ENCODE measurements at places on chromosomes 6 and 20.

- DNase-seq, result no peak
These were observed 69.5 kb upstream of the SULF2 start for GRCh38 chr20:47854687-47855212.

GRCh38 chr6:44105993-44106740 lies 21.1 kb downstream of the MRPL14 start:
- DNase-seq, result no peak

- no peak for DNase-seq
These were observed 102.3 kb downstream of the DLL1 start for GRCh38 chr6:170188571-170189001.

DNA sequence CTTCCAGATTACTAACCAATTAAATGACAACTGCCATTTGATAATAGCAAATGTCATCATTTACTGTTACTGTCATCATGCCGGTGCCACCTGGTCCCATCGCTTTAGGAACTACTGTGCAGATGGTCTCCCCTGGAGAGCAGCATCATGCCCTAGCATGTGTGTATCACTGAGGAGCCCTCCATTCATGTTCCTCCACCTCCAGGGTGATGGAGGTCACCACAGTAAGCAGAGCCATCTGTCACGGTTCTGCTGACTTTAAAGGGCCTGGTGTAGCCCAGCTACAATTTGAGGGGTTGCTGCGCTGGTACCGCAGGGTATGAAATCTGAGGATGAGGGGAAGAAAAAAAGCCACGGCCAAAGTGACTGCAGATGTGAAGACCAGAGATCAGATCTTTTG lies 118.8 kb upstream of the KCNK16 start:
- no peak for DNase-seq

GRCh38 chr6:30171677-30172471 lies 8.5 kb downstream of the TRIM15 start:
- no peak for DNase-seq

GRCh38 chr6:157101166-157101565 lies 222.2 kb downstream of the TMEM242 start:
- no peak for DNase-seq

DNA sequence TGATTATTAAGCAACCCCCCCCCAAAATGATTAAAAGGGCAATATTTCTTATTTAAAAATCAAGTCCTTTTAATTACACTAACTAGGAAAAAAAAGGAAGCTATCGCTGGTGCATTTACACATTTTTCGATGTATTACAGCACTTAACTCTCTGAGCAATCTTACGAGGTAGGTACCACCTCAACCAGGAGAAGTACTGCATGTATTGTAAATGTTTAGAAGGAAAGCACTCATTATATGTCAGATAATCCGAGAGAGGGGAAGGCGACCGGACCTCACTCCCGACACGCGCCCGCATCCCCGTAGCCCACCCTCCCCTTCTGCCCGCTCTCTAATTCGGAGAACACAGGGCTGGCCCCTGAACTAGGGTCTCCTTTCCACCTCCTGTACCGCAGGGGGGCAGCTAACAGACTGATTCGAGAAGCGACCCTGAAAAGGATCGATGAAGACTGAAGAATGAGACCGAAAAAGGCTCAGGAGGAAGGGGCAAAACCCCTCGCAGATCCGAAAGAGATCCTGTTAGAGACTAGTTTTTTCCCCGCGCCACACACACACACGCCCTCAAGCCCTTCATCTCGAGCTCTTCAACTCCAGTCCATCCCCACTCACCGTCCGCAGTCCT lies 337 bp downstream of the ESF1 start:
- no peak for DNase-seq

GRCh38 chr6:116255246-116255800 lies 1.4 kb upstream of the TSPYL4 start:
- no peak for DNase-seq

DNA sequence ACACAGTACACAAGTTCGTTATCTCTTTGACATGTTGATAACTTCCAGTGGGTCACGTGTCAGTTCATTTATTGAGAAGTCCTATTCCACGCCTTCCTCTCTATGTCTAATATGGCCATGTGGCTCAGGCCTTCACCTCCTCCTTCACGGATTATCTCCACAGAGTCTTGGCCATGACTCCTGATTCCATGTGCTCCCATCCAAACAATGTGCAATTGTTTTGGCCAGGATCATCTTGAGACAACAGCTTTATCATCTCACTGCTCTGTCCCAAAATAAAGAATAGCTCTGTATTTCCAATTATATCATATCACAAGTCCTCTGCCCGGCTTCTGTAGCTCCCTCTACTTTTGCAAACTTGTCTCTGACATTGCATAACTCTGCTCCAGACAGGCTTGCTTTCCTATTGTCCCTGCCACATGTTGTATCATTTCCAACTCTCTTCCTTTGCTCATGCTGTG lies 11.1 kb upstream of the TXNDC5 start:
- DNase-seq, result no peak

- no peak for DNase-seq
These were observed 59.4 kb downstream of the PLCG1 start for GRCh38 chr20:41196653-41197225.

- DNase-seq, result no peak
These were observed 230.1 kb upstream of the SUPT3H start for GRCh38 chr6:45607798-45608197.

DNA sequence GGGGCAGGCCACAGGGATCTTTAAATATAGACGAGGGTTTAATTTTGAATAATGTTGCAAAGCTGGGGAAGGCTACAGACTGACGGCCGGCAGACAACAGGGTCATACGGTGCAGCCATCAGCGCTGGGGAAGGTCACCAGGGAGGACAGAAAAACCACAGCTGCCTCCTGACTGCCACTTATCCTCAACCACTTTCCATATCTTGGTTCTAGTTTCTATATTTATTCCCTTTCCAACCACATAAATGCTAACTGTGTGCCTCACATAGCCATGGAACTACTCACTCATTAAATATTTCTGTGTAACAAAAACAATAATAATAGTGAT lies 85.7 kb upstream of the AGPAT4 start:
- DNase-seq, result no peak

GRCh38 chr6:20716865-20717264 lies 182.6 kb downstream of the CDKAL1 start:
- DNase-seq, result no peak

GRCh38 chr6:82246802-82247504 lies 591 bp downstream of the IBTK start:
- DNase-seq, result no peak

DNA sequence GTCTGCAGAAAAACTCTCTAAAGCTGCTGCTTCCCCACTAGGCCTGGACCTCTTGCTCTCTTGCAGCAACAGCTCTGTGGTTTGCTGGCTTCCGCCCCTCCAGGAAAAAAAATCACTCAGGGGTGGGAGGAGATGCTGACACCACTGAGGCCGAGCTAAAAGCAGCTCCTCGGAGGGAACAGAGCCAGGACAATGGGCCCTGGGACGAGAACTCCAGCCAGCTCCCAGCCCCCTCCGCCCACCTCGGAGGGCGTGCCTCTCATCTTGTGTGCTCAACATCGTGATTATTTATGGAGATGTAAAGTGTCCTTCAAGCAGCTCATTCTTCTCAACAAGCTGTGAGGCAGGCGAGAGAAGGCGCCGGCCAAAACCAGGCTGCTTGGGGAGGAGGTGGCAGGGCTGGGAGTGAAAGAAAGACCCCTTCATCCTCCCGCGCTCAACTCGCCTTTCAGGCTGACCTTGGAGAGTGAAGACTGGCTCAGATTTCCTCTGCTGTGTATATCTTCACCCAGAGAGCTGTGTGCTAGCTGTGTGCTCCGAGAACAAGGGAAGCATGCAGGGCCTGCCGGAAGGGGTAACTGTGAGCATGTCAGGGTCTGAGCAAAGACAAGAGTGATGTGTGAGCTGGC lies 53.5 kb upstream of the LRFN2 start:
- DNase-seq, result no peak

- DNase-seq, result no peak
These were observed 135.8 kb downstream of the PXDC1 start for GRCh38 chr6:3615391-3616380.

- DNase-seq, result no peak
These were observed 88.4 kb upstream of the CEP85L start for GRCh38 chr6:118739696-118740353.
